ENCODE measurements at places on chromosomes 7 and 10. TPM values are rescaled to one million over a fixed set of nuclear protein-coding genes. Genes with fewer than 3 reads are reported as not detected.
A peak's percentile ranks its signal among the peaks of the same experiment; 100 is the strongest.

The IFIT1B gene
- not detected for total RNA-seq

The MSMB gene
- total RNA-seq: not detected

The PGAM2 gene
- 671 TPM for total RNA-seq

DNA sequence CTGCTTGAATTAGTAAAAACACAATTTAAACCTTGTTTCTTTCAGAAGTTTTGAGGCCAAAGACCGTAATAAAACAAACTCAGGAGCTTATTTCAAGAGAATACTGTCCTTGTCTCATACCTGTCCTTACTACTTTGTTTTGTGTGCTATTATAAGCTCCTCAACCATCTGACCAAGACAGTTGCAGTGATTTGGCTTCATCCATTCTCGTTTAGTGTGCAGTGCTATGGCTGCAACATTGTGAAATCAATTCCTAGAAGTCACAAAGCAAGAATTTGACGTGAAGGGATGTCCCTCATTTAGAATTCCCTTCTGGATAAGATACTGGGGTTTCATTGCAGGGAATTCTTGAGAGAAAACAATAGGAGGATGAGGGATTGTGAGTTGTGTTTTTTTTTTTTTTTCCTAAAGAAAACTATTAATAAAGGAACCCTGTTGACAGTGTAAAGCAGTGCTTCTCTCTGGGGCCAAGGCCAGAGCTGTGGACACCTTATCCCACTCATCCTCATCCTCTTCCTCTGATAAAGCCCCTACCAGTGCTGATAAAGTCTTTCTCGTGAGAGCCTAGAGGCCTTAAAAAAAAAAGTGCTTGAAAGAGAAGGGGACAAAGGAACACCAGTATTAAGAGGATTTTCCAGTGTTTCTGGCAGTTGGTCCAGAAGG lies at the start of gene OIT3:
TSS of gene OIT3 (plus strand) at position 604 of the 663 bp plus-strand sequence. CDS start 60 bp downstream, outside the sequence.
- no peak for DNase-seq
- H3K36me3 ChIP-seq: peaks cover under 1% of the 10 kb centered on the region
- no peaks in the 10 kb centered on the region for H3K27me3 ChIP-seq
- no peak within 1 kb of the TSS for H3K4me3 ChIP-seq
- H3K27ac ChIP-seq: no peak within 1 kb of the TSS
- peaks cover 11% of the 10 kb centered on the region for H3K4me1 ChIP-seq

GRCh38 chr10:63421591-63421990 lies 44.2 kb downstream of the JMJD1C start:
- H3K27me3 ChIP-seq: no peaks in the 10 kb centered on the region
- no peak overlapping the region for H3K4me3 ChIP-seq
- H3K27ac ChIP-seq: peak overlapping the region; percentile 11
- no peak for DNase-seq
- no peaks in the 10 kb centered on the region for H3K36me3 ChIP-seq

GRCh38 chr10:127194599-127194998 lies 1.8 kb downstream of the INSYN2A start:
- H3K4me3 ChIP-seq: peak overlapping the region; percentile 67
- H3K27ac ChIP-seq: no peak overlapping the region
- H3K27me3 ChIP-seq: peaks cover 21% of the 10 kb centered on the region
- peaks cover 25% of the 10 kb centered on the region for H3K4me1 ChIP-seq
- DNase-seq: no peak

GRCh38 chr7:45924283-45924682 lies 3.2 kb upstream of the IGFBP3 start:
- DNase-seq: no peak
- H3K27ac ChIP-seq: no peak overlapping the region
- H3K36me3 ChIP-seq: no peaks in the 10 kb centered on the region
- no peak overlapping the region for H3K4me3 ChIP-seq

GRCh38 chr7:41872966-41873365 lies 170.1 kb upstream of the INHBA start:
- DNase-seq: no peak
- H3K4me1 ChIP-seq: peaks cover 3% of the 10 kb centered on the region
- H3K27me3 ChIP-seq: peaks cover 6% of the 10 kb centered on the region
- no peaks in the 10 kb centered on the region for H3K36me3 ChIP-seq
- no peak overlapping the region for H3K4me3 ChIP-seq
- no peak overlapping the region for H3K27ac ChIP-seq

- H3K27me3 ChIP-seq: no peaks in the 10 kb centered on the region
- no peaks in the 10 kb centered on the region for H3K36me3 ChIP-seq
- H3K27ac ChIP-seq: no peak overlapping the region
- H3K4me1 ChIP-seq: peaks cover 11% of the 10 kb centered on the region
- H3K4me3 ChIP-seq: no peak overlapping the region
Observed at GRCh38 chr7:7841027-7841426, 122.6 kb upstream of the RPA3 start.

DNA sequence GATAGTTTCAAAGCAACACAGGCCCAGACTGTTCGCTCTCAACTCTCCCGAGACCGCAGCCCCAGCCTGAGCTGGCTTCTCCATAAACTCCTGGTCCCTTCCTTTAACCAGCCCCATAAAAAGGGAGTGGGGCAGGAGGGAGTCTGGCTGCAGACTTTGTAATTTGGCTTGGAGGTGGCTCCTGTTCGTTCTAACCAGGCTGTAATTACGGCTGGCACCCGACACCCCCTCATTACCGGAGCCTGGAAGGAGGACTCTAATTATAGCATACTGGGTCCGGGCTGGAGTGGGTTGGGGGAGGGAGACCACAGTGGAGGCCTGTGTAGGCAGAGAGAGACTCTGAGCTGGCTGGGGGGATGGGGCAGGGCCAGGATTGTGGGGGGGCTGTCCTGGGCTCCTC lies 49.7 kb downstream of the UNC5B start:
- no peak for DNase-seq
- H3K4me3 ChIP-seq: no peak overlapping the region
- H3K27me3 ChIP-seq: no peaks in the 10 kb centered on the region
- H3K36me3 ChIP-seq: no peaks in the 10 kb centered on the region

DNA sequence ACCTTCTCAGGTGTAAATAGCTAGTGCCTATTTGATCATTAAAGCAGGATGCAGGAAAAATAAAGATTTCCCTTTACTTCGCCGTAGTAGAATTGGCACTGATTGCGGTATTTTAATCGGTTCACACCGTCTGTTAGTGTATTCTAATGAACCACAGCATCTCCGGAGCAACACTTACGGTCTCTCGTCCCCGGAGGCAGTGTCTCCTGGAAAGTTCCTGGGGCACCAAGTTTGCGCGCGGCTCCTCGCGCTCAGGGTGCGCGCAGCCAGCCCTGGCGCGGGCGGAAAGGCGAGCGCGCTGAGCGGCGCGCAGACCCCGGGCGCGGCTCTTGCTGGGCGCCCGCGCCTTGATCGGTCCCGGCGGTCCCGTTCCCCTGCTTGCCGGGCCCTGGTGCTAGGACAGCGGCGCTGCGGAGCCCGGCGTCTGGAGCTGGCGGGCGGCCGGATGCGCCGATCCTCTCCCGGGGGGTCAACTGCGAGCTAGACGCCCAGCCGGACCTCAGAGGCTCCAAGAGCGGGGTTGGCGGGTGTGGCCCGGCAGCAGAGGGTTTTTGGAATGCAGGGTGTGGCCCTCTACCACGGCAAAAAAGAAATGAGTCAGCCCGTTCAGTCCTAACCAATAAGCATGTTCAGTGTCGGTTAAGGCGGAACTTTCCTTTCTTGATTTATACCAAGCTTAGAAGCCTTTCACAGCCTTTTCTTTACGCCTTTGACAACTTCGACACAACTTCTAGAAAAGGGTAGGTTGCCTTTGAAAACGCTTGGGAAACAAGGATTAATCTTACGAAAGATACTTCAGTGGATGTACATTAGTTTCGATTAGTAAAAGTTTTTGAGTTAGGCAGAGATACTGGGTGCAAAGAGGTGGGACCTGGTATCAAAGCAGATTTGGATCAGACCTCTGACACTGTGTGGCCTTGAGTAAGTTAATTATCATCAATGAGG lies 166.8 kb upstream of the ASAH2 start:
- H3K4me1 ChIP-seq: peaks cover 64% of the 10 kb centered on the region
- H3K27ac ChIP-seq: peak overlapping the region; percentile 82
- no peaks in the 10 kb centered on the region for H3K27me3 ChIP-seq
- peak; percentile 79 for DNase-seq
- peak overlapping the region; percentile 76 for H3K4me3 ChIP-seq
- H3K36me3 ChIP-seq: no peaks in the 10 kb centered on the region

DNA sequence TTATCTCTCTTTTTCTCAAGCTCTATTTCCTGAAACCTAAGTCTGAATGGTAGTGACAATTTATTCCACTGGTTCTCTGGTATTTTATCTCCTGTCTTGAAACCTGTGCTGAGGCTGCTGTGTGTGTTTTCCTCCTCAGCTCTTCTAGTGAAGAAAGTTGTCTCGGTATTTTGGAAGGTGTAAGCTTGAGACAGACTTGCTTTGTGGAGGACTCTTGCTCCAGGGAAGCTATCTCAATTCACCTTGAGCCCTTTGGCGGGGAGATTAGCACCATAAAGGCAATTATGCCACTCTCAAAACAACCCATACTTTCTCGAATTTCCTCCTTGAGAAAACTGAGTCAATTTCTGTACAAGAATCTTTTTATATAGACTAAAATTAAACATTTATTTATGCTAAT lies 141.6 kb downstream of the THSD7A start:
- DNase-seq: no peak
- no peaks in the 10 kb centered on the region for H3K4me1 ChIP-seq
- H3K36me3 ChIP-seq: no peaks in the 10 kb centered on the region
- no peak overlapping the region for H3K4me3 ChIP-seq

DNA sequence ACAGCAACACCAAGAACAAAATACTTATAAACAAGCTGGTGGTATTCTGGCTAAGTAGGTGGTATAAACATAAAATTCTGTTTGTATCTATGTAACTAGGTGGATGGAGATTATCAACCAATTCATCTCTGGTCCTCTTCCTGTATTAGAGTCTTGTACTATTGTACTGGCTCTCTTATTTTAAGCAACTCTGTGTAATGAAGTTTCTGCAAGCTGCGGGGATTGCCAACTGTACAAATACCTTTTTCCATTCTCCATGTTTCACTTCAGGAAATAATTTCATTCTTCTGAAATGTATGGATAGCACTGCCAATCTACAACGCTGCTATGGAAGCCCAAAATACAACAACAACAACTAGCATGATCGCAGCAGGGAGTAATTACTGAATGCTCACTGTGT lies 44.8 kb downstream of the JAZF1 start:
- H3K36me3 ChIP-seq: no peaks in the 10 kb centered on the region
- H3K27ac ChIP-seq: peak overlapping the region; percentile 10
- H3K27me3 ChIP-seq: no peaks in the 10 kb centered on the region
- H3K4me1 ChIP-seq: peaks cover 64% of the 10 kb centered on the region

DNA sequence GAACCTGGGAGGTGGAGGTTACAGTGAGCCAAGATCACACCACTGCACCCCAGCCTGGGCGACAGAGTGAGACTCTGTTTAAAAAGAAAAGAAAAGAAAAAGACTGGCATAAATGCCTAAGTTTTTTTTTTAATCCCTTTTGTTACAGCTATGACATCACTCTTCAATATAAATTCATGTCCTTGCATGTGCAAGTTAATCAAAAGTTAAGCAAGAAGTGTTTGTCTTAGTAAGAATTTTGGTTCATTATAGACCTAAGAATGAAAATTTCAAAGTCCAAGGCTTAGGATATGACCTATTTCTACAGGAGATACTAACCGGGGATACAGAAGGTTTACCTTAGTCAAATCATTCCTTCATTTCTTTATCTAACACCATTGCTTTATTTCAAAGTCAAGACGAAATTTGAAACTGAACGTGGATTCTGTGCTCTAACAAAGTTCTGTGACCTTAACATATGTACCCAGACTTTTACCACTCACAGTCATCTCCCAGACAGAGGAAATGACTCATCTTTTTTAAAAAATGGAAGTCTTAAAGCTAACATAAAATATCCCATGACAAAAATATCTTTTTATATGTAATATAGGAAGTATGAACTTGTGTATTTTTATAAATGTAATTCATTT lies 29.3 kb upstream of the ITGB8 start:
- no peak overlapping the region for H3K4me3 ChIP-seq
- H3K27me3 ChIP-seq: no peaks in the 10 kb centered on the region
- H3K27ac ChIP-seq: no peak overlapping the region
- DNase-seq: no peak
- no peaks in the 10 kb centered on the region for H3K4me1 ChIP-seq
- no peaks in the 10 kb centered on the region for H3K36me3 ChIP-seq

DNA sequence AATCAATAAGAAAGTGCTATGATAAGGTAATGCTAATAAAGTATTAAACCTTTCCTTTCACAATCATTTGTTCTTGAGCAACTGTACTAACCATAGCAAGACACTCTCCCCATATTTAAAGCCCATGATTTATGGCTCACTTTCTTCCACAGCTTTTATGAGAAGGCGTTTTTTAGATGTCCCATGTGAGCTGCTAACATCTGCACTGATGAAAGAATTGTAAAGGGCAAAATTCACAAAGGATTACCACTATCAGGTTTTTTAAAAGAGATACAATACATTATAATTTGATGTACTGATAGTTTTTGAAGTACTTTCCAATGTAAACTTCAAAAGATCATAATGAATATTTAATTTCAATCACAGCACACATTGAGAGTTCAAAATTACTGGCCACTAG lies 75.7 kb downstream of the RNLS start:
- H3K4me3 ChIP-seq: no peak overlapping the region
- H3K36me3 ChIP-seq: no peaks in the 10 kb centered on the region
- H3K27ac ChIP-seq: no peak overlapping the region
- no peak for DNase-seq
- H3K27me3 ChIP-seq: no peaks in the 10 kb centered on the region

GRCh38 chr7:149796287-149796860 lies 23.0 kb upstream of the ZNF467 start:
- H3K4me1 ChIP-seq: no peaks in the 10 kb centered on the region
- H3K27me3 ChIP-seq: peaks cover 21% of the 10 kb centered on the region
- no peak overlapping the region for H3K27ac ChIP-seq
- DNase-seq: no peak
- no peaks in the 10 kb centered on the region for H3K36me3 ChIP-seq

DNA sequence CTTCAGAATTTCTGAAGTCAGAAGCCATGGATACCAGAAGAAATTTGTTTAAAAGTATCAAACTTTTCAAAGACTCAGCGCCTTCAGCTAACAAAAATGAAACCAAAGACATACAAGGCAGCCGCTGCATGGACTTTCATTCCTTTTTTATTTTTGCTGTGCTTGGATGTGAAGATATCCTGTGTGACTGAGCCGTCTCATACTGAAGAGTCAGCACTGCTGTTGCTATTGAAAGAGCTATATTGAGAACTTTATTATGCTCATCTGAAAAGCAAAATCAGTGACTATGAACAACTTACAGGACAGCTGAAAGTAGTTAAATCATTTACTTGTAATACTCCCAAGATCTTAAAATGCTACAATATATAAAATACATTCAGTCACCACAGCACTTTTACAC lies 809.2 kb downstream of the NXPH1 start:
- no peaks in the 10 kb centered on the region for H3K4me1 ChIP-seq
- H3K36me3 ChIP-seq: no peaks in the 10 kb centered on the region
- H3K4me3 ChIP-seq: no peak overlapping the region
- no peak for DNase-seq
